ENCODE measurements at places on chromosomes 12 and 14.

- no peak for DNase-seq
Observed at GRCh38 chr14:50533241-50533705, 904 bp upstream of the MAP4K5 start.

DNA sequence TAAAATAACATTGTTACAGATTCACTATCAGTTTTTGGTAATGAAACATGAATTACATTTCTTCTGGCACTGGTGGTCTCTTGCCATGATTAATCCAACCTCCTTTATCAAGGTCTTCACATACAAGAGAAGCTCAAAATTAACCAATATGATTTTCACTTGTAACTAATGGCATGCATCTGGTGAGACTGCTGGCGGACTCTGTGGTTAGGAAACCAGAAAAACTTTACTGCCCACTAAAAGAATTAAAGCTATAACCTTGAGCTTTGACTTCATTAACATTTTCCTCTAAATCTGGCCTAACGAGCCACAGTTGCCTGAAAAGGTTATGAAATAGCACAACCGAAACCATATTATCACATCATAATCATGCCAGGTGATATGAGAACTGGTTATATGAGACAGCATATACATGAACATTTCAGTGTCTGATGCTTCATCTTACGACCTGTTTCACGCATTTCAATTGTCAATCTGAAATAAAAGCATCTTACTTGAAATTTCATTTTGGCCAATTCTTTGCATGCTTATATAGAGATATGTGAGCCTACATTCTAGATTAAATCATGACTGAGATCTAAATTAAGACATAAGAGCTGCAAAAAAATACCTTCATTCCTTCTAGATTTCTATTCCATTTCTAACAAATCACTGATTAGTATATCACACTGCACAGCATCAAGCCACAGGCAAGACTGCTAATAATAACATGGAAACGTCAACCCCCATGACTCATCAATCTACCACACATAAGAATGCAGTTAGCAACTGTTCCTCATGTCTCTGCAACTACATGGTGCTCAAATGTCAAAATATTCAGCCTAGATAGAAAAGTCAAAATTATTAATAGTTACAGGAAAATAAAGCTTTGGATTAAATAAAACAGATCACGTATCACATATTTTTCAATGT lies 89.3 kb downstream of the OSBPL8 start:
- peak; percentile 50 for DNase-seq

DNA sequence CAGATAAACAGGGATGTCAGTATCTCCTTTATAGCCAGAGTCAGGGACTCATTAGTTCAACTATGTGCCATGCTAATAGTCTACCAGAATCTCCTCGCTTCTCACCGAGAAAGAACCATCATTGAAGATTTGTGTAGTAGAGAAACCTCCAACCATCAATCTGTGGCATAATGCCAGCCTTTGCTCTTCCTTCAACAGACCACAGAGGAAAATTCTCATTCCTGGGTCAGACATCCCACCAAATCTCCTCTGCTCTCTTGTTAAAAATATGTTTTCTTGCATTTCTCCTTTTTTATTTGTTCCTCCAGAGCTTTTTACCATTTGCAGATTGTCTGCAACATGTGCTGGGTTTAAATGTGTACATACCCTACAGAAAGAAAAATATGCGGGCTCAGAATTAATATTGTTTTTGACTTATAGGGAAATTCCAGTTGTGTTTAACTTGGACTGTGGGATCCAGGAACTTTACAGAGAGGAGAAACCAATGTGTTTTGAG lies 64.9 kb downstream of the LLPH start:
- no peak for DNase-seq

GRCh38 chr14:56023661-56024081 lies 94.5 kb upstream of the PELI2 start:
- no peak for DNase-seq

- no peak for DNase-seq
Observed at GRCh38 chr12:55143566-55143870, 17.3 kb downstream of the OR9K2 start.

GRCh38 chr14:61146899-61147298 lies 134.2 kb downstream of the TMEM30B start:
- DNase-seq: no peak

DNA sequence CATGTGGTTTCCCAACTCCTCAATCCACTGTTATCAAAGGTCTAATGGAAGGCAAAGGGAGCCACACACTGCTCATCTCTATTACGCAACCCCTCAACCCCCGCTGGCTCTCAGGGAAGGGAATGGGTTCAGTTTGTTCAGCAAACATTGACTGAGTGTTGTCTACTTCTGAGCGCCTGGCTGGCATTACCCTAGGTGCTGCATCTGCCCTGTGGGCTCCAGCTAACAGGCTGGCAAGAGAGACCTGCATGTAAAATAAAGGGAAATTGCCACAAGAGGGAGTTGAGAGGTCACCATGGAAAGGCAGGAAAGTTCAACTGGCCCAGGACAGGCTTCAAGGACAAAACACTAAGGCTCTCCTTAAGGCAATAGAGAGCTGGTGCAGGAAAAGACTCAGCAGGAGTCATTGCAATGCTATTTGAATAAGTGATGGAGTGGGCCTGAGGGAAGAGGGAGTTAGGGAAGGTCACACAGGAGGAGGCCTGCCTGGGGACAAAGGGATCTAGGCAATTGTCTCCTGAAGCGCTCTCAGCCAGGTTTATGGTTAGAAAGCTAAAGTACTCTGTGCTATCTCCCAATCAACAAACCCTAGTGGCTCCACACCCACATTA lies 5.5 kb upstream of the ZNF740 start:
- DNase-seq: no peak

DNA sequence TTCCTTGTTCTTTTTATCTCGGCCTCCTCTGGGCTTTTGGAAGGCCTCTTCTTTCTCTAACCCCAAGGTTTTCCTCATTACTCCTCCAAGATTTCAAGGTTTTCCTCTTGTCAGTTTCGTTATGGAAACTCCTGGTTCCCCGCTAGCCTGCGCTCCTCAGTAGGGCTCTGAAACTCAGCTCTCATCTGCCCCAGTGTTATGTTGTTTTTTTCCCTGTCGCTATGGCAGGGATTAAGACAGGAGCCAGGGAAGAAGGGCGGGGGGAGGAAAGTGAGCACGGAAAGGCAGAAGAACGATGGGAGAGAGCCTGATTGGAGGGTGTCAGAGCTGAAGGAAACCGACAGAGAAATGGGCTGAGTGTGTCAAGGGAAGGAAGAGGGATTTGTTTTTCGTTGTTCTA lies 26.5 kb upstream of the JDP2 start:
- no peak for DNase-seq
